CD4-positive, alpha-beta T cell treated with Interleukin-12 subunit alpha and Interleukin-12 subunit beta, for 1 hour (primary cell): ENCODE measurements at places on chromosomes 16 and 17.
A peak's percentile ranks its signal among the peaks of the same experiment; 100 is the strongest.

DNA sequence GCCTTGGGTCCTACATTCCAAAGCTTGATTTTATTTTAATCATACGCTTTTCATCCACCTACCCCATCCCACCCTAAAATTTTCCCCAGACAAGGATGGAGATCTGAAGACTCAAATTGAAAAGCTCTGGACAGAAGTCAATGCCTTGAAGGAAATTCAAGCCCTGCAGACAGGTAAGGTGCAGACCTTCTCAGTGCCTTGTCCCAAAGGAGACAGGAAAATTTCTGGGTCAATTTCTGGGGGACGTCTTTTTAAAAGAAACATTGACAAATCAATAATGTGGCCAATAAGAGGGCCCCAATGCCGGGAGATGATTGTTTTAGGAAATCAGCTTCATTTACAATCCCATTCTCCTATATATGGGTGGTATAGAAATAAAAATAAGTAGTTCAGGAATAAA is 5.7 kb downstream of the CLEC3A start:
- DNase-seq = no peak

- no peak for DNase-seq
Measured at GRCh38 chr17:76640550-76641380, 2.8 kb downstream of the ST6GALNAC1 start.

- DNase-seq = peak; percentile 31
Measured at GRCh38 chr16:81520560-81521135, 76.0 kb downstream of the CMIP start.

GRCh38 chr17:29674281-29674680 is 51.6 kb upstream of the CORO6 start:
- DNase-seq = no peak

GRCh38 chr16:20774703-20775362 is 11.0 kb downstream of the ACSM3 start:
- DNase-seq = peak; percentile 59

DNA sequence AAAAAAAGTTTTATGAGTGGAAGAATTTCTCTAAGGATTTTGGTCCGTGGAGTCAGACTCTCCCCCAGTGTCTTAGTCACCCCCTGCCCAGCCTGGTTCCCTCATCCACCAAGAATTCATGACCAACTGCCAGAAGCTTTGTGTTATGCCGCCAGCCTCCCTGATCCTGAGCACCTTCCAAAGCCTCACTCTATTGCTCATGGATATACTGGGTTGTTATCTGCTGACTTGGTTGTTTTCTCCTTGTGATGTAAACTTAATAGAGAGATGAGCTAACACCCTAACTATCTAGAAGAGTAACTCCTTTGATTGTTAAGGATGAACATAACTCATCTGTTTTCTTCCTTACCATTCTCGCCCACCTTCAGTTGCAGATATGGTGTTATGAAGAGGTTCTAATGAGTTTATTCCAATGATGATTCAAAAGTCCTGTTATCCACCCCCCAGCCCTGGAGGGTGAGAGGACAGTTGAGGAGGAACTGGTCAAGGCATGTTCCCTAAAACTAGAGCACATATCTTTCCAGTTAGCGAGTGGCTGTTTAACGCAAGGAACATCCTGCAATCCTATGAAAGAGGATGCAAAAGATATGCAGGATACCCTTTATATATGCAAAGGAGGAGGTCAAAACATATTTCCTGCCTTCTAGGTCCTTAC is 1.5 kb upstream of the PSMD3 start:
- DNase-seq = no peak

GRCh38 chr17:20314834-20315233 is 152.5 kb downstream of the LGALS9B start:
- DNase-seq = no peak

GRCh38 chr17:59623151-59623550 is 3.5 kb downstream of the CLTC start:
- no peak for DNase-seq

GRCh38 chr17:31390426-31390747 is 1.1 kb upstream of the RAB11FIP4 start:
- no peak for DNase-seq

DNA sequence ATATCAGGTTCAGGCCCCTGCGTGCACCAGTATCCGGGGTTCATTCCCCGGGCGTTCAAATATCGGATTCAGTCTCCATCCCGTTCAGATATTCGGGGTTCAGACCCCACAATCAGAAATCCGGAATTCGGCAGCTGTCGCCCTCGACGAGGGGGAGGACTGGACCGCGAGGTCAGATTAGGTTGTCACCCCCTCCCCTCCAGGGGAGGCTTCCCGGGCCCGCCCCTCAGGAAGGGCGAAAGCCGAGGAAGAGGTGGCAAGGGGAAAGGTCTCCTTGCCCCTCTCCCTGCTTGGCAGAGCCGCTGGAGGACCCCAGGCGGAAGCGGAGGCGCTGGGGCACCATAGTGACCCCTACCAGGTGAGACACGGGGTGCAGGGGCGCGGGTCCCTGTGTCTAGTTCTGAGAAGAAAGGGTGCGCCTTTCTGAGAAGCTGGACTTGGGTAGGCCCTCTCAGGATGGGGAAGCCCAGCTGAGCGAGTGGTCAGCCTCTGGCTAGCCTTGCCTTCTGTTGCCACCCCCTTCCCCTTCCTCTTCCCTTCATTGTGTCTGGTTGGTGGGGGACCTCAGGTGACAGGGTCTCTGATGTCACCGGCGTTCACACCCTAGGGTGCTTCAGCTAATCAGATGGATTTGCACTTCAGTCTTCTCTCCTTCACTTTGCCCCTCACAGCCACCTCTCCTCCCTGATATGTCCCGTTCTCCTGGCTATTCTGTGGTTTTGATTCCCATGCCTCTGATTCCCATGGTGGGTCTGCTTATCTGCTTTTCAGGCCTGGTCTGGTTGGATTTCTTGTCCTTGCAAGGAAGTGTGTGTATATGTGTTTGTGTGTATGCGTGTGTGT is 844 bp downstream of the TAOK2 start:
- DNase-seq = peak; percentile 29

DNA sequence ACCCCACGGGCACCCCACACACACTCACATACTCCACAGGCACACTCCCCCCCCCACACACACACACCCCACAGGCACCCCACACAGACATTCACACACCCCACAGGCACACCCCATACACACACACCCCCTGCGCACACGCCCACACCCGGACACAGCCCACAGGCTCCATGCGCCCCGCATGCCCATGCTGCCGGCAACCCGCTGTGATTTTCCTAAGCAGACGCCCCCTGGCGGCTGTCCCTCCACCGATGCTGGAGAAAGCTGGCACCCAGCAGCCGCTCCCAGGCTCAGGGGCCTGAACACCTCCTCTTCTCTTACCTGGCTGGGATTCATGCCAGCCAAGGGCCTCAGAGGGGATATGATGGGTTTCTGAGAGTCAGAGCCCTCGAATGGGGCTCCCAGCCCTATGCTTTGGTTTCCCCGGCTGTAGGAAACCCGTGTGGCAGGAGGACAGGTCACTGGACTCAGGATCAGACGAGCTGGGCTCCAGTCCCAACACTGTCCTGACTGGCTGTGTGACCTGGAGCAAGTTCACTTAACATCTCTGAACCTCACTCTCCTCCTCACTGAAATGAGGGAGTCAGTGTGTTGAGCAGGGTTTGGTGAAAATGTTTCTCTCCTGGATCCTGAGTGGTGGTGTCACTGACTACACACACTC is 19.6 kb upstream of the TNFRSF13B start:
- DNase-seq = peak; percentile 79

DNA sequence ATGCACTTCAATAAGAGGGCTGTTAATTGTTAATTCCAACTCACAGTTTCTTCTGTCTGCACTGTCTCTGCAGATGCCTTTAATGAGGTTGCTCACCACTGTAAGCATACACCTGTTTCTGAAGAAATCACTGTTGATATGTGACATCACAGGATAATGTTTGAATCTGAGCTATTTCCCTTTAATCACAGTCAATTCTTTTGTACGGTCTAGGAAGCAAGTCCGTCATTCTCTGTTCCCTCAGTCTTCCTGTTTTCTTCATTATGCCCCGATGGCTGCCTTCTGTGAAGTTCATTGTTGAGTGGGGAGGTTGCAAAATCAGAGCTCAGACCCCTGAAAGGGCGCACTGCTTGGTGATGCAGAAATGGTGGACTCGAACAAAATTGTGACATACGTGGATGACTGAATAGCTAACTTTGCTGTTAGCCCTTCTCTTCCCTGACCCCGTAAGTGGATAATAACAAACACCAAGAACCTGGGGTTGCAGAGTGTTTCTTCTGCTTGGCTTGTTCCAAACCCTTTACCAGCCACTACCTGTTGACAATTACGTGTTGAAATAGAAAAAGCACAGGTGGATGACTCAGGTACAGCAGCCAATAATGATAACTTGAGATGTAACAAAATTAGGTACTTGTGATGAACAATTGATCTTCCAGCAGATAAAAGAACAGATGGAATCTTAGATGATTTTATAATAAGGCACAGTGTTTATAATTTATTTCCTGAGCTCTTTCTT is 71.9 kb upstream of the AXIN2 start:
- DNase-seq = no peak

DNA sequence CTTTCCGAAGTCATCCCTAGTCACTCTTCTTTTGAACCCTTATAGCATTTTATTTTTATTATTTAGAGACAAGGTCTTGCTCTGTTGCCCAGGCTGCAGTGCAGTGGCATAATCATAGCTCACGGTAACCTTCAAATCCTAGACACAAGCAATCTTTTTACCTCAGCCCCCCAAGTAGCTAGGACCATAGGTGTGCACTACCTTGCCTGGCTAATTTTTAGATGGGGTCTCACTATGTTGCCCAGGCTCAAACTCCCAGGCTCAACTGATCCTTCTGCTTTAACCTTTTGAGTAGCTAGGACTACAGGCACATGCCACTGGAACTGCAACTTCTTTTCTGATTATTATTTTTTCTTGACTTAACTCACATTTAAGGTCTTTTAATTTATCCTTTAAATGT is 33.0 kb upstream of the TMEM97 start:
- no peak for DNase-seq

DNA sequence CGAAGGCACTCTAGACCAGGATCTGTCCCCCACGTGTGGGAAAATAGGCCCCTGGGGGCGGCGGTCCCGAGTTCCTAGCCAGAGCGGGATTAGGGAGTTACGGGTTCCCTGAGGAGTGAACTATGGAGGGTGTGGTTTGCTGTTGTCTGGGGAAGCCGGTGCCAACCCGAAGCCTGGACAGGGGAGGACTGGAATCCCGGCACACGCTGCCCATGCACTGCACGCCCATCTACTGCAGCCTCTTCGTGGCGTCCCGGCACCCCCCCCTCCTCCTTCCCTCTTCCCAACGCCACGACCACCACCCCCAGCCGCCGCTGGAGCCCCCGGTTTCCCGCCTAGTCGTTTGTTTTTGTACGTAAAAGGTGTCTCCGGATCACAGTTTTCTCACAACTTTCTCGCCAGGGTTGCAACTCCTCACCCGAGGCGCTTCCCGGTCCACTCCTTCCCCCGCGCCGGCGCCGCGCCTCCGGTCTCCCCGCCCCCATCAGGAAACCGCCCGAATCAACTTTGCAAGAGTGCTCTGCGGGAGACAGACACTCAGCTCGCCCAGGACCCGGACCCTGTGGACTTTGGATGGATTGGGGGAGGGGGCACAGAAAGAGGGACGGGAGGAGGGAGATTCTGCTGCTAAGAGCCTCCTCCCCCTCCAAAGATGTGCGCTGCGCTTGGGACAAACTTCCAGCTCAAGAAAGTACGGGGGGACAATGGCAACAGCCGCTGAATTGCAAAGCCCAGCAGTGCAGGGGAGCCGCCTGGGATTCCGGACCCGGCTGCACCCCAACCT is 1.4 kb upstream of the LHX1 start:
- no peak for DNase-seq

DNA sequence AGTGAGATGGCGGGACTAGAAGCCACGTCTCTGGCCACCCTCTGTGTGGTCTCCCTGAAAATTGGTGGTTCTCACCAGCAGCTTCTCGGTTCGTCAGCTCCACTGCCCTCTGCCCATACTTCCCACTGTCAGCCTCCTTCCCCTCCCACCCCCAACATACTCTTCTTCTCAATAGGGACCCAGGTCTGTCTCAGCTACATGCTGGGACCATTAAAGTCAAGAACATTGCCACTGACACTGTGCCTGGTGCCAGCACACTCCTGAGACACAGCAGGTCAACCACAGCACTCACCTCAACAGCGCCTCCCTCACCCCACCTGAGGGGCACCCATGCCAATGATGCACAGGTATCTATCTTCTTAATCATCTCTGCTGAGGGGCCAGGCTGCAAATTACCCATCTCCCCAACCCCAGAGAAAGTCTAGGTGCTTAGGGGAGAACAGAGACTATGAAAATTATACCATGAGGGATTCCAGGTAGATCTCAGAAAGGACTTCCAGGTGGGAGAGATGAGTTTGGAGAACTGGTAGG is 1.3 kb downstream of the PLXDC1 start:
- DNase-seq = no peak

- DNase-seq = no peak
Measured at GRCh38 chr17:78718575-78719208, 63.4 kb downstream of the CYTH1 start.

- DNase-seq = no peak
Measured at GRCh38 chr16:77304877-77305276, 105.7 kb downstream of the SYCE1L start.

DNA sequence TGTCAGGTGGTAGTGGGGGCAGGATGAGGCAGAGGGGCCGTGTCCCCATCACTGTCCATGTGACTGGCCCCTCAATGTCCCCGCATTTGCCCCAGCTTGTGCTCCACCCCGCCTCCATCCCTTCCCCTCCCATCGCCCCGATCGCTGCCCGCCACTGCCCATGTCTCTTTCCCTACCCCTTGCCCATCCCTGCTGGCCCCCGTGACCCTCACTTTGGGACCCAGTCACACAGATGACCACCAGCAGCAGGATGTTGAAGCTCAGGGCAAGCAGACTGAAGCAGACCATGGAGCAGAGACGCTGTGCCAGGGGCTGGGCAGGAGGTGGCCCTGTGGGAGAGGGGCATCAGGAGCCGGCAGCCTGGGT is 6.1 kb downstream of the ASGR2 start:
- DNase-seq = no peak

GRCh38 chr17:75516619-75517296 is 430 bp downstream of the TSEN54 start:
- DNase-seq = peak; percentile 21

DNA sequence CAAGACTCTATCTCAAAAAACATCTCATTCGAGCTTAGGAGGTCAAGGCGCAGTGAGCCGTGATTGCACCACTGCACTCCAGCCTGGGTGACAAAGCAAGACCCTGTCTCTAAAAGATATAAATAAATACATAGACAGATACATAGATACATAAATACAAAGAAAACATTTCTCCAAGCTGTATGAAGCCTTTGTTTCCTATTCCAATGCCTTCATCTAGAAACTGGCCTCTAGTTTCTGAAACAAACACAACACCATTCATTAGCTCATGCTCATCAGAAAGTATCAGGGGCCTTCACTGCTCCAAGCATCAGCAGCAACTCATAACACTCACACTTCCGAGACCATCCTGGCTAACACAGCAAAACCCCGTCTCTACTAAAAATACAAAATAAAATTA is 10.3 kb upstream of the ASGR2 start:
- no peak for DNase-seq

- no peak for DNase-seq
Measured at GRCh38 chr17:75088465-75089417, 987 bp downstream of the SLC16A5 start.

- no peak for DNase-seq
Measured at GRCh38 chr17:8320990-8321389, 10.9 kb downstream of the ARHGEF15 start.
